ENCODE measurements at places on chromosomes 7 and 10.

DNA sequence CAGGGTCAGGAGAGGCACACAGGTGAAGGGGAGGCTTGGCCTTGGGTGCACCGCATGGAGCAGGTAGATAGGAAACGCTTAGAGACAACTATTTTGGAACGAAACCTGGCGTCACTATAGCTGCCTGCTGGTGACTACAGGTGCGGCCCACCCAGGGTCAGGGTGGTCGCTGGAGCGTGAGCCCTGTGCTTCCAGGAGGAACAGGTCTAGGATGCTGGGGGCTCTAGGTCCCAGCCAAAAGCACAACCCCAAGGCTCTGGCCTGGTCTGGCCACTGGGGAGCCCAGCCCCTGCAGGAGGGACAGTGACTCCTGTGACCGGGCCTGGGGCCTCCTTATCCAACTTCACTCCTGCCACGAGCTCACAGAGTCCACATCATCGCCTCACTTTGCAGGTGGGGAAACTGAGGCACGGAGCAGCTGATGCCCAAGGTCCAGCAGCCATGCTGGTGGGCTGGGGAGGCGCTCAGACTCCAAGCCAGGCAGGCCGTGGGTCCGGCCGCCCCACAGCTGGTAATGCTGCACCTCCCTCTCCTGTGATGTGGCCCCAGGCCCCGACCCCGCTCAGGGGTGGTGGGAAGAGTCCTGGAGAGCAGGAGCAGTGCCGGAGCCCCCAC is 9.0 kb downstream of the LFNG start:
- DNase-seq, result no peak

GRCh38 chr10:5692461-5693358 is 8.1 kb downstream of the TASOR2 start:
- peak; percentile 60 for DNase-seq

DNA sequence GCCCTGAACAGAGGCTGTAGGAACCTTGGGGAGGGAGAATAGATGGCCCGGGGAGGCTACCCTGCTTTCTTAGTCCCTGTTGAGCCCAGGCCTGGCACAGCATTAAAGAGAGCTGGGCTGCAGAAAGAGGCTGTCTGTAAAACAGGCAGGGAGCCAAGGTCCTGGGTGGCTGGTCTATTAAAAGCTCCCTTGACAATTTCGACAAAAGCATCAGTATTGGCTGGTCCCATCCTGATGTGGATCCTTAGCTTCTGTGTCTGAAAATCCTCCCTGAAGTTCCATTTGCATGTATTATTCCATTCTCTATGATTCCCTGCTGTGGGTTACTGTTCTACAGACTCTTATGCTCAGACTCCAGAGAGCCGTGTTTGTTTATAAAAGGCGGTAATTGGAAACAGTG is 158.5 kb downstream of the GALNT17 start:
- DNase-seq, result no peak

- no peak for DNase-seq
Measured at GRCh38 chr7:40583667-40584444, 449.1 kb downstream of the SUGCT start.

DNA sequence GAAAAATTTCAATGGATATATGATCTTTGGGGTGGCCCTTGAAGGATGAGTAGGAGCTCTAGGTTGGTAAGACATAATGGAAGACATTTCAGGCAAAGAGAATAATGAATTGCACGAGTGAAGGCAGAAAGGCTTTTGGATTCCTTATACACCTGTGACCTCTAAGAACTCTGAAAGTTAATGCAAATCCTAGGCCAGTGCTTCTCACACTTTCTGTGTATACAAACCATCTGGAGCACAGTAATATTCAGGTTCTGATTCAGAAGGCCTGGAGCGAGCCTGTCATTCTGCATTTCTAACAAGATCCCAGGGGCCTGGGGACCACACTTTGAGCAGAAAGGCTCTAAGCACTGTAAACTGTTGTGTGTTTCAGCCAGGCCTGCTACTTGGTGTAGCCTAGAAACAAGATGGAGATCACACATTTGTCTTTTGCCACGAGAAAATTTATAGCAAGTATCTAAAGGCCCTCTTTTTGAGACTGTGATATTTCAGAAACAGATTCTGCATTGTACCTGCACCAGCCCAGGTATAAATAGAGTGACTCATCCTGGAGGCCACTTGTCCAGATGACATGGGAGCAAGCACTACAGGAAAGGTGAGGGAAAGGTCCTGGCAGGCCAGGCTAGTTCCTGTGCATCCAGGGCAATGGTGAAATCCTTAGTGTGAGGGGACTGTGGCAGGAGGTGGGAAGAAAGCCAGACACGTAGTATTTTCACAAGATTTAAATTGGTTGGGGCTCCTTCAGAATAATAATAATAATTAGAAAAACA is 24.4 kb downstream of the MRPS33 start:
- DNase-seq, result no peak
